ENCODE measurements at places on chromosomes 12 and 14.

DNA sequence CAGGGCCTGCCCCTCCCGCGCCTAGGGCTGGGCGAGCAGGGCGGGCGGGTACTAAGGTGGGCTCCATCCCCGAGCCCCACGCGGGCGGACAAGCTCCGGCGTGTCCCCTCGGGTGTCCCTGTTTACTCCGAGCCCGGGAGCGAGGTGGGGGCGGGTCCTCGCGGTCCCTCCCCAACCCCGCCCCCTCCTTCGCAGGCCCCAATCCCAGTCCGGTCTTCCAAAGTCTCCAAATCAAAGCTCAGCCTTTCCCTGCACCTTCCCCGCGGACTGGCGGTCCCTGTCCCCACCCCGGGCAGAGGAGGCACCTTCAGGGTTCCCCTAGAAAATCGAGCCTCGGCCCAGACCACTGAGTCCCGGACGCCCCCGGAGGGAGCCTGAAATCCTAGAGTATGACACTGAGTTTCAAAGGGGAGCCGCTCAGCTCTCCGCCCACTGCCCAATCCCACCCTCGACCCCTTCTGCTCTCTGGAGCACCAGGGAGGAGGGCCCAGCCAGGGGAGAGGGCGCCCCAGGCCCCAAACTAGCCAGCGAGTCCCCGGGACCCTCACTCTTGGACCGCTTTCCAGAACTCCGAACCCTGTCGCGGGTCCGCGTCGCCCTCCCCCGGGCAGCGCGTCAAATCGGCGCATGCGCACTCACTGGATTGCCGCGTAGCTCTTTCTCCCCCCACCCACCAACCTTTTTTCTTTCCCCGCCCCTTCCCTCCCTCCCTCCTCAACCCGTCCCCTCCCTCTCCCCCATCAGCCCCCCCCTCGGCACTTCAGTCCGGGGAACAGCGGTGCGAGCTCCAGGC lies at the start of gene LRP1:
Gene LRP1 (plus strand): TSS at position 758 of the 793 bp plus-strand sequence. CDS start 482 bp downstream, outside the sequence.
- DNase-seq = peak; percentile 30

GRCh38 chr14:80489513-80489912 lies 278.2 kb upstream of the DIO2 start:
- DNase-seq = no peak

- DNase-seq = no peak
These were observed 13.2 kb upstream of the NPAS3 start for GRCh38 chr14:32925439-32925838.

DNA sequence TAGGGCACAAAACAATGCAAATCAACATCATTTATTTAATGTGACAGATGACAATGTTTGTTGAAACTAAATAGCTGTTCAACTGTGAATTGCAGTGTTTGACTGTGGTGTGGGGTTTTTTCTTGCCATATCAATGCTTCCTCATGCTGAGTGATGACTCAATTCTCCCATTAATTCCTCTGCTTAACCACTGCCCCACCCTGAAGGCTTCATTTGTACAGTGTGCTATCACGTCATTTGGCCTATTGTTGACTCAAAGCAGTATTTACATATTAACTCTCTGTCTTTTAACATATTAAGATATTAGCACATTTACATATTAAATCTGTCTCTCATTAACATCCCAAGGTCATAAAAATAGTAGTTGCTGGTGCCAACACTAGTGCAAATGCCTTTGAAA lies 164.8 kb upstream of the NRXN3 start:
- peak; percentile 3 for DNase-seq

DNA sequence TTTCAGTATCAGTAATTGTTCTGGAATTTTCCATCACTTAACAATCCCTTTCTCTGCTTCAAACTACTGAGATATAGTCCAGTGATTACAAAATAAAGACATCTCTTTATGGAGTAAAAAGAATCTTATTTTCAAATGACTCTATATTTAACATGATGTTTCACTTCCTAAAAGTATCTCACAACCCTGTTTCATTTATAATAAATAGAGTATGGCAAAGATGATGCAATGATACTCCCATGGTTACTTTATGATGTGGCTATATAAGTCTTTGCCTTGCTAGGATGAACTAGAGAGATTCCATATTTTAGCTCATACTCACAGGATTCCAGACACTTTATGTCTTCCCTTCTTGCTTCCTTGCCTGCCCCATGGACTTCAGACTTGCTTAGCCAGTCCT lies 953.5 kb upstream of the MDGA2 start:
- no peak for DNase-seq

- no peak for DNase-seq
These were observed 2.3 kb upstream of the ADSS1 start for GRCh38 chr14:104721505-104722431.

GRCh38 chr12:98644433-98644711 lies 216 bp downstream of the IKBIP start:
- DNase-seq = no peak

GRCh38 chr14:105495990-105496830 lies 5.2 kb downstream of the TEDC1 start:
- DNase-seq = no peak

DNA sequence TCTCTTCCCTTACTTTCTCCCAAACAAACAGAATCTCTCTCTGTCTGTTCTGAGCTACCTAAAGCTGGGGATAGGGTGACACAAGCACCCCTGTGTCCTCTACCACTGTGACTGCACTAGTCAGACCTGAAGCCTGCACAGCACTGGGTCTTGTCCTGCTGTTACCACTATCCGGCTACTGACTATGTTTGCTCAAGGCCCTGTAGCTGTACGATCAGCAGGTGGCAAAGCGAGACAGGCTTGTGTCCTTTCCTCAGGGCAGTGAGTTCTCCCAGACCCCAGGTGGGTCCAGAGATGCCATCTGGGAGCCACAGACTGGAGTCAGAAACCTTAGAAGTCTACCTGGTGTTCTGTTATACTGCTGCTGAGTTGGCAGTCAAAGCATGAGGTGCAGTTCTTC lies 116.4 kb downstream of the NUBPL start:
- DNase-seq = no peak

GRCh38 chr12:114253976-114254778 lies 151.8 kb downstream of the TBX5 start:
- no peak for DNase-seq

DNA sequence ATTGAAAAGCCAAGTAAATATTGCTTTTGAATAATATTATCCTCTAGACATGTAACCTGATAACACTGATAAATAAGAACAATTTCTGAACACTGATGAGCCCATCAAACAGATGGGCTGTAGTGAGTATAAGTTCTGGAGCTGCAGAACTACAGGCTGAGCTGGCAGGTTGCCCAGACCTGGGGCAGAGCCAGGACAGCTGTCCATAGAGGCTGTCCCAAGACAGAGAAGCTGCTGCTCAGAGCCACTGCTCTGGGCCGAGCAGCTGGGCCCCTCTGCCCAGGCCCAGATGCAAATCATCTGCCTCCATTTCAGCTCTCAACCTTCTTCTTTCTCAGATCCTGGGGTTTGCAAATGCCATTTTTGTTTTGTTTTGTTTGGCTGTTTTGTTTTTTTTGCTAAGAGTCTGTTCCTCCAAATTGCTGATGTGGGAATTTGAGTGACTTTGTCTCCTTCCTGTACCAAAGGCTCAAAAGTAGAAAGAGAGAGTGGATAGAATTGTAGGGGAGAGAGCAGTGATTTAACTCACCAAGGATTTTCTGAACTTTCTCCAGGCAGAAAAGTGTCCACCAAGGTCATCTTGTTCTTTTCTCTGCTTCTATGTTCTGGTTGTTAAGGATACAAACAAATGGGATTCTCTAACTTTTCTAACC lies 4.0 kb upstream of the TESPA1 start:
- peak; percentile 77 for DNase-seq

DNA sequence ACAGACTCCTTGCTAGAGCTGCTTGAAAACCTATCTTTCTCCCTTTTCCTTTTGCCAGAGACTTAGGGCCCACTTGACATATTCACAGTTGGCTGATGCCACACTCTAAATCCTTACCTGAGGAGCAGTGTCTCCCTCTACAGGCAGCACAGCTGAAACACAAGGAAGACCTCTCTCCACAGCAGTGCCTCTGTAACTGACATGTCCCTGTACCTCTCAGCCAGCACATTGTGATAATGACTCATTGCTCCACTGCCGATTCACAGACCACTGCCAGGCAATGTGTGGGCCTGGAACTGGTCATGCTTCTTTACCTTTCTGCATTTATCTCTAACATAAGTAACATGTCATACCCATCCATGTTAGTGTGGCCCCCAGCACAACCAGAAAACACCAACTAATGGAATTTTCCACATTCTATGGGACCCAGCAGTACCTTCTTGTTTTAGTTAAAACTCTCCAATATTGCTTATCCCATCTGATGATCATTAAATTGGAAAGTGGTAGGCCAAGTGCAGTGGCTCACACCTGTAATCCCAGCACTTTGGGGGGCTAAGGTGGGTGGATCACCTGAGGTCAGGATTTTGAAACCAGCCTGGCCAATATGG lies 56.5 kb downstream of the GTF2A1 start:
- peak; percentile 27 for DNase-seq

GRCh38 chr12:82242729-82243128 lies 115.5 kb downstream of the CCDC59 start:
- DNase-seq = no peak

GRCh38 chr12:24127919-24128721 lies 178.7 kb upstream of the SOX5 start:
- DNase-seq = no peak

GRCh38 chr12:53660041-53660440 lies 15.8 kb downstream of the ATP5MC2 start:
- DNase-seq = no peak

DNA sequence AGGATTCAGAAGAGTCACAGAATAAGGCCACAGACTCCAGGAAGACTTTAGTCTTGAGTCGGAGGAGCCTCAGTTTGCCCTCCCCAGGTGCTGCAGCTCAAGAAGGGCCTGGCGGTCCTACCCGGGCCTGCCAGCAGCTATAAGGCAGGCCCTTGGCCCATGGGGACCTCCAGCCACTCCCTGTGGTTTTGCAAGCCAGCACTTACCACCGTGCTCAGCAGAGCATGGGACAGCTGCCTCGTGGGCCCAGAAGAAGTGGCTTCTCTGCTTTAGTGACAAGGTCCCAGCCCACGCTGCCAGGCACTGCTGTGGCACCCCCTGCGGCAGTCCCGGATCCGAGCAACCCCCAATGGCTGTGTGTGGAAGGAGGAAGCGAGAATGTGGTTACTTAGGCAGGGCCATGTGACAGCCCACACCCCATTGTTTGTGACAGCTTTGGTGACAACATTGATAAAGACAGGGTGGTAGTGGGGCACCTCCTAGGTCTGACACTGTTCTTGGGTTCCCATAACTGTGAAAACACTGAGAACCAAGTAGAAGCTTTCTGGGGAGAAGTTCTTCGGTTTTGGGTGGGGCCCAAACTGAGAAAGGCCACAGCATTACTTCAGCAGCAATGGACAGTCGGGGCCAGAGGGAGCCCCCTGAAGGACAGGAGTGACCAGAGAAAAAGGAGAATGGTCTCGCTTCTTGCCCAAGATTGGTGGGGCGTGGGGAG lies at the start of gene SELPLG:
Gene SELPLG (minus strand): TSS at position 361 of the 715 bp plus-strand sequence. CDS start 9,587 bp downstream, outside the sequence.
- no peak for DNase-seq

DNA sequence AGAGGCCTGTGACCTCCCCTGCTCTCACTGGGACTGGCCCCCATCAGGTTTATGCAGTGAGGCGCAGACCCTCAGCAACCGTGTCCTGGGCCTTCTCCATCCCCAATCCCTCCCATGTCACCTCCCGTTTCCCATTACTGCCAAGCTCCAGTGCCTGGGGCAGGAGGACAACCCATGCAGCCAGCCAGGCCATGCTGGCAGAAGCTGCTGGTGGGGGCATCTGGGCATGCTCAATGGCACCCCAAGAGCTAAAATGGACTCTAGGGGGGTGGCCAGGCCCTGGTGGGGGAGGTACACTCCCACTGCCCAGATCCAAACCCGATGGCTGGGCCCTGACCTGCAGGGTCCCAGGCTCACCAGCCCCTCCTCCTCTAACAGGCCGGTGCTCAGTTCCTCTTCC lies 20.5 kb upstream of the GPR132 start:
- no peak for DNase-seq

DNA sequence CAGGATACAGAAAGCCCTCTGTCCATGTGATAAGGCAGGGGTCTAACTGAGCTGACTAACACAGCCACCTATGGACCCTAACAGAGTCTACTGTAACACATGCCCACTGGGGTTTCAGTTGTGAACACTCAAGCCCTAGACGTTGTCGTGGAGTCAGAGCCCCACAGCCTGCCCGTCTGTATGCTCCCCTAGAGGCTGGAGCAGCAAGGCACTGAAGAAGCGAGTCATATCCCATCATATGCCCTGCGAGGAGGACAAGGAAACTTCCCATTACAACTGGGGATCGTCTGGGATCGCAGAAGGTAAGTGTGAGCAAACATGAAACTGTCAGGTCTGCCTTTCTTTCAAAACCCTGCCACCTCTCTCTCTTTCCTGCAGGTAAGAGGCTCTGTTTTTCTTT lies 138.1 kb downstream of the GPR65 start:
- no peak for DNase-seq

- no peak for DNase-seq
These were observed 143.9 kb downstream of the ALX1 start for GRCh38 chr12:85423947-85424346.

GRCh38 chr14:68667313-68667791 lies 125.5 kb downstream of the ZFP36L1 start:
- DNase-seq = no peak

- DNase-seq = no peak
These were observed 152.7 kb downstream of the RGS6 start for GRCh38 chr14:72084935-72085334.

- no peak for DNase-seq
These were observed 43.1 kb upstream of the ABCC9 start for GRCh38 chr12:21984375-21984774.

GRCh38 chr12:1533602-1534304 lies 60.6 kb downstream of the FBXL14 start:
- DNase-seq = no peak

- no peak for DNase-seq
These were observed 40.0 kb downstream of the TSPAN9 start for GRCh38 chr12:3117144-3117581.

DNA sequence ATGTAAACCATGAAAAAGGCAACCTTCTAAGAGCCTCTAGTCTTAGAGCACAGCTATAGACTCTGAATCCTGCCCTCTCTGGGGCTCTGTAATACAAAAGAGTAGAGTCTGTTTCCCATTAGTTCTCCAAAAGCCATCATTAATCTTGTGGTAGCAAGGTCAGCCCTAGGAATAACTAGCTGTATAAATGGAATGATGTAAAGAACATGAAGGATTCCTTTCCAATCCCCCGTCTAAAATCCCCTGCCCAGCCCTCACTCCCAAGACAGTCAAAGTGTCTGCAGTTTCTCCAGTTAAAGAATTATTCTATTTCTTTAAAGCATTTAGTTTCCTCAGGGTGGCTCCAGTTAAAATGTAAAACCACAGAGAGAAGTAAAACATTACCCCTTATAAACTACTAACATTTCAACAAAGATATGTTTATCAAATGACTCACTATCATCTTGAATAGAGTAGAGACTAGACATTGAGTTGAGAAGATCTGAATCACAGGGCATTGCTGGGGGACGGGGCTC lies 104.2 kb downstream of the ST8SIA1 start:
- no peak for DNase-seq

- DNase-seq = no peak
These were observed 66.8 kb upstream of the SLCO1C1 start for GRCh38 chr12:20628226-20628787.

DNA sequence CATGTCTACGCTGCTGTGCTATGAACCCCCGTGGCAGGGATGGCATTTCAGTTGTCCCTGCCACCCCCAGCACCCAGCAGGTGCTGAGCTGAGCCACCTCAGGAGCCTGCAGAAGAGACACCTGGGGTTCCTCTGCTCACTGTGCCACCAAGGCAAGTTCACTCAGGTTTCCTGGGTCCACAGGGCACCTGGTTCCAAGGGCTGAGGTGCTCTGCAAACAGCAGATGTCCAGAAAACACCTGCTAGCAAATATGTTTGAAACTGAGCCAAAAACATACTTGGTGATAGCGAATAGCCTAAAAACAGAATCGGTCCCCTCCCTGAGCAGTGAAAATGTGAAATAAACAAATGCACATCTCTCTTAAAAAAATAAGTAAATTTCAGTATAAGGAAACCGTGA lies 35.6 kb upstream of the GPR68 start:
- peak; percentile 49 for DNase-seq
